A549 treated with ZK216348 at 1 μM for 4 hours (cell line): ENCODE measurements at places on chromosomes 3 and 15. TPM values are rescaled to one million over a fixed set of nuclear protein-coding genes. Genes with fewer than 3 reads are reported as not detected.

The PPARG gene
- 34.3 to 43.0 TPM (median 40.4 TPM) in 5 replicates for total RNA-seq

The DPH3 gene
- 16.9 to 25.5 TPM (median 25.2 TPM) in 5 replicates for total RNA-seq

The FAM3D gene
- total RNA-seq: 0.13 TPM in 1 of 5 replicates, not detected in the others

The HRH1 gene
- 6.8 to 8.4 TPM (median 7.8 TPM) in 5 replicates for total RNA-seq

The CMTM8 gene
- 7.7 to 13.8 TPM (median 12.9 TPM) in 5 replicates for total RNA-seq

The SEMA6D gene
- not detected in 5 replicates for total RNA-seq

The SLC24A5 gene
- not detected in 5 replicates for total RNA-seq
